ENCODE measurements at places on chromosomes 4 and X.

DNA sequence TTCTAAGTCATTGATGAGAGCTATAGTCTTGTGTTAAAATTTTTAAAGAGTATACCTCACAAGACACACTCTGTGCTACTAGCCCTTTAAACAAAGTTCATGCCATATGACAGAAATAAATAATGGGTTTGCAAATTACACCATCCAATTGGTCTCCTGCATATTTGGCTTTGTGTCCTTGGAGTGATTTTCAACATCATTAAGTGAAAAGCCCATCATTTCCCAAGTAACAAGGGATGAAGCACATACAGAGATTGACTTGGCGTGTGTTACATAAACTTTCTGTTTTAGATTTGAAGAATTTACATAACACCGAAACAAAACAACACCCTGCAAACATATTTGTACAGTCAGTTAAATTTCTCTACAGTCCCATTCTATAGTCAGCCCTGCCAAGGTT is 216.9 kb upstream of the NEIL3 start:
- DNase-seq, result no peak

DNA sequence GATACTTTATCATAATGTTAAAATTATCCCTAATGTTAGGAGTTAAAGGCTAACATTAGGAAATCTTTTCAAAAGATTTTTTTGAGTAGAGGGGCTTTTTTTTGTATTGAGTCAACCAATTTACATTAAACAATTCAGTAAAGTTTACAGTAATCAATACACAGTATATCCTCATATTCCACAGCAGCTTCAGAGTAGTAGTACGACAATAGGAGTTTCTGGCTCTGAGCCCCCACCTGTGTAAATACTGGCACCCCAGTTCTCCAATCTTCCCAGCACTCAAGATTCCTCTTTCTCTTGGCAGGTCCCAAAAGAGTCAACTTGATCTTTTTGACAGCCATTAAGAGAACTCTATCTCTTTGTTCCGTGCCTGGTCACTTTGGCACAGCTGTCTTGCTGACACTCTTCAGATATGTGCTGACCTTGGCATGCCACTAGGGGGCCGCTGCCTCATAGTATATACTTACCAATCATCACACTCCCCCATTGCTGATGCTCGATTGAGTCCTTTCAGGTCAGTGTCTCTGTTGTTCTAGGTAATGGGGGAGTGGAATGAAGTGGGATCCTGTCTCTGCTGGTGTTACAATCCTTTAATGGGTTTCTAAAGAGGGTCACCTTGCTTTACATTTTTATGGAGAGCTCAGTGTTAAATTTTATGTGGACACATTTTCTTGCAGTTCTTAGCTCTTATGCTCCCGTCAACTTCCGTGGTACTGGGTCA is 19.5 kb upstream of the CCNI start:
- DNase-seq, result no peak

DNA sequence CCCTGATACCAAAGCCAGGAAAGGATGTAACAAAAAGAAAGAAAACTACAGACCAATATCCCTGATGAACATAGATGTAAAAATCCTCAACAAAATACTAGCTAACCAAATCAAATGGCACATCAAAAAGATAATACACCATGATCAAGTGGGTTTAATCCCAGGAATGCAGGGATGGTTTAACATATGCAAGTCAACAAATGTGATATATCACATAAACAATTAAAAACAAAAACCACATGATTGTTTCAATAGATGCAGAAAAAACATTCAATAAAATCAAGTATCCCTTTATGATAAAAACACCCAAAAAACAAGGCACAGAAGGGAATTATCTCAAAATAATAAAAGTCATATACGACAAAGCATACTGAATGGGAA is 31.5 kb downstream of the ELF2 start:
- DNase-seq, result no peak

DNA sequence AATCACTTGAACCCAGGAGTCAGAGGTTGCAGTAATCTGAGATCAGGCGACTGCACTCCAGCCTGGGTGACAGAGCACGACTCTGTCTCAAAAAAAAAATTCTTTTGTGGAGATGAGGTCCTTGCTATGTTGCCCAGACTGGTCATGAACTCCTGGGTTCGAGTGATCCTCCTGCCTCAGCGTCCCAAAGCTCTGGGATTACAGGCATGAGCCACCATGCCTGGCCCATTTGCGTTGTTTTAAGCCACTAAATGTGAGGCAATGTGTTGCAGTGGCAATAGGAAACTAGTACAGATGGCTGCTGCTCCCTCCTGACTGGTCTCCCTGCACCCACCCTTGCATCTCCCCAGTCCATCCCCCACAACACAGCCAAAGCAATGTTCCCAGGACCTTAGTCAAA is 40.0 kb upstream of the APLN start:
- DNase-seq, result no peak

DNA sequence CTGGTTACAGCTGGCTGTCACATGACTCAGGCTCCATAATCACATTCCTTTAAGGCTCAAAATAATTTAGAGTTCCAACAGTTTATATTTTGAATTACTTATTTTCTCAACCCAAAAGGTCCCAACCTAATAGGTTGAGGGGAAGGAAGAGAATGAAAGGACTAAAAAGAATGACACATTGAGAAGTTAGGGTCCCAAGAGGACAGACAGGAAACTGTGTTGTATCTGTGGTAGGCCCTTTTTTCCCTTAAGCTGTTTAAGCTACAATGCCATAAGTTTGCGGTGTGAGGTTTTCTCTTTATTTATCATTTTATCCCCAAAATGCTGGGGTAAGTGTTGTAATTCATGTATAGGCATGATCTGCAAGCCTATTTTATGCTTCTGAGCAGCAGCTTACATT is 290.2 kb downstream of the ZNF674 start:
- no peak for DNase-seq

DNA sequence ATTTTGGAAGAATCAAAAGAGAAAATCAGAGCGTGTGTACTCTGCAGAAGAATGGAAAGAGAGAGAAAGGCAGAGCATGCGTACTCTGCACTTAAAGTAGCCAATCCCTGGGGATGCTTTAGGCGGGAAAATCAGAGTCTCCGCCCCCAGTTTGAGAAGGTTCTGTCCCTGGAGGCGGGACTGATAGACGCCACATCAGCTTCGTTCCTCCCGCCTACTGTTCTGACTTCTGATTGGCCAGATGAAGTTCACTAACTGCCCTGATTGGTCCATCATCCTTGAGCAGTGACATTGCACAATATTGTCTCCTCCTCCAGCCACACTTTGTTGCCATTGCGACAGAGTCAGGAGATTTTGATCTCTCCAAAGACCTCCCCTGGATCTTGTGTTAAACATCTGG is 23.8 kb downstream of the SSX1 start:
- no peak for DNase-seq

DNA sequence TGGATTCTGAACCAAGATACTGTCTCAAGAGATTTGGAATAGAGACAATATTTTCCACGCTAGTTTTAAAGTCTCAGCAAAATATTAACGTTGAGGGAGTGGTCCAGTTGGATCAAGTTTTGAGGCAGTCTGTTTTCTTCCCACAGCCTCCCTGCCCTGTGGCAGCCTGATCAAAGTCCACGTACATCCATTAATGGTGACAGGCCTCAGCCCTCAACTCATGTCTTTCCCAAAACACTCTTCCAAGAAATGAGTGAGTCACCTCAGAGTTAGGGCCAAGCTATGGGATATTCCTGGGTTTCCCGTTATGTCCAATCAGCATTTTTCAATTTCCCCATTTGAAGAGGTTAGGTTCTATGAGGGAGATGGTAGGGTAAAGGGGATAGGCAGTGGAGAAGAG is 28.5 kb downstream of the EGFL6 start:
- DNase-seq, result no peak

- no peak for DNase-seq
Measured at GRCh38 chr4:55345054-55345453, 988 bp upstream of the SRD5A3 start.

GRCh38 chrX:1341545-1342184 is 5.1 kb downstream of the IL3RA start:
- no peak for DNase-seq

DNA sequence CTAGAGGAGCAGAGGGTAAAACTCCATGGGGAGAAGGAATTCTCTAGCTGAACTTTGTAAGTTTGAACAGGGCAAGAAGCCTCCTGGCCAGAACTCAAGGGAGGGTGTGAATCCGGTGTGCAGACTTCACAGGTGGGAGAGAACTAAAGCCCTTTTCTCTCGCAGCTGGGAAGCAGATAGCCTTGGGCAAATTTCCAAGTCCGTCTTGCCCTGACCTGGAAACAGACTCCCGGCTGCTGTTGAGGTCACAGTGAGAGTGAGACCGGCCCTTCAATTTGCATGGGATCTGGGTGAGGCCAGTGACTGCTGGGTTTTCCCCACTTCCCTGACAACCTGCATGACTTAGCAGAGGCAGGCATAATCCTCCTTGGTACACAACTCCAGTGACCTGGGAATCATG is 94.5 kb upstream of the ZNF827 start:
- no peak for DNase-seq

- DNase-seq, result no peak
Measured at GRCh38 chrX:112636951-112637581, 42.7 kb downstream of the LHFPL1 start.

- no peak for DNase-seq
Measured at GRCh38 chr4:184762100-184762499, 28.2 kb upstream of the CENPU start.

- DNase-seq, result no peak
Measured at GRCh38 chrX:17703201-17703600, 34.1 kb upstream of the SCML1 start.

DNA sequence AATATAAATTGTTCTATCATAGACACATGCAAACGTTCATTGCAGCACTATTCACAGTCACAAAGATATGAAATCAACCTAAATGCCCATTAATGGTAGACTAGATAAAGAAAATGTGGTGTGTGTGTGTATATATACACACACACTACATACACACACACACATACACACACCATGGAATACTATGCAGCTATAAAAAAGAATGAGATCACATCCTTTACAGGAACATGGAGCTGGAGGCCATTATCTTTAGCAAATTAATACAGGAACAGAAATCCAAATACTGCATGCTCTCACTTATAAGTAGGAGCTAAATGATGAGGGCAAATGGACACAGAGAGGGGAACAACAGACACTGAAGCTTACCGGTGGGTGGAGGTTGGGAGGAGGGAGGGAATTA is 65.2 kb downstream of the MTHFD2L start:
- DNase-seq, result no peak

DNA sequence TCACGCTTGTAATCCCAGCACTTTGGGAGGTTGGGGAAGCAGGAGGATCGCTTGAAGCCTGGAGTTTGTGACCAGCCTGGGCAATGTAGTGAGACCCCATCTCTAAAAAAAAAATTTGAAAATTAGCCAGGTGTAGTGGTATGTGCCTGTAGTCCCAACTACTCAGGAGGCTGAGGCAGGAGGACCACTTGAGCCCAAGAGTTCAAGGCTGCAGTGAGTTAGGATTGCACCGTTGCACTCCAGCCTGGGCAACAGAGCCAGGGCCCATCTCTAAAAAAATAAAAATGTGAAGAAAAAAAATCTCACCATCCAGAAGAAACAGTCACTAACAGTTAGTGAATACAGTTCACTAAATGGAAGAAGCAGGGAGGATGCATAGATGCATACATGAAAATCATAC is 34.8 kb downstream of the TMEM271 start:
- no peak for DNase-seq

GRCh38 chr4:13872155-13872554 is 244.6 kb upstream of the BOD1L1 start:
- no peak for DNase-seq
